ENCODE measurements at places on chromosomes 4 and X.

DNA sequence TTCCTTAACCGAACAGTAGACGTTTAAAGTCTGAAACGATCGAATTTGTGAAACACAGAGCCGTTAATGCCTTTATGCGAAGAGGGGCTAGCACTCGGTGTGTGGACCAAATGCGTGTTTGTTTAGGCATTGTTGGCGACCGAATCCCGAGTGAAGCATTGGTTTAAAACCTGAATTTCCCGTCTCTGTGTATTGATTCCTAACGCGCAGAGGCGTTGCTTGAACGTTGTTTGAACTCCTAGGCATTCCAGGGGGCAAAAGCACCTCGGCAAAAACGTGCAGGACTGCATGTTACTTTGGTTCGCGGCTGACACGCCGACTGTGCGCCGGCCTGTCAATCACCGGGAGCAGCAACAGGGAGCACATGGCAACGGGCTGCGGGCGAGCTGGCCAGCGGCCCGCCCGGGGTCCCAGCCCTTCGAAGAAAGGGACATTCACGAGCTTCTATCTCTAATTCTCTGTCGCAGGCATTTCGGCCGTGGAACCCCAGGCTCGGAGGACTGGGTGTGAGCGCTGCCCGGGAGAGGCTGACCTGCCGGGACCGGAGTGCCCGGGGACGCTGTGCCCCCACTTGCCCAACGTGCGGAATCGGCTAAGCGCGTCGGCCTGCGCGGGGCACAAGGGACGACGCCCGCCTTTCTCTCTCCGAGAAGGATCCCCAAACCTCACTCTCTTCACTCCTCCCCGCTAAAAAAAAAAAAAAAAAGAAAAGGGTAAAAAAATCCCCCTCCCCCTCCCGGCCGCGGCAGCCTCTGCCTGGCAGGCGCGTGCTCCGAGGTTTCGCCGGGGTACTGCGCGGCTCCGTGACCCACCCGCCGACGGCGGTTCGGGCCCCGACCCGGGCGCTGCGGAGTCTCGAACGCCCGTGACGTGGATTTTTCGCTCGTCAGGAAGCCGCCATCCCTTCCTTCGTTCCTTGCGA is 810 bp downstream of the SPRY1 start:
- DNase-seq: no peak

DNA sequence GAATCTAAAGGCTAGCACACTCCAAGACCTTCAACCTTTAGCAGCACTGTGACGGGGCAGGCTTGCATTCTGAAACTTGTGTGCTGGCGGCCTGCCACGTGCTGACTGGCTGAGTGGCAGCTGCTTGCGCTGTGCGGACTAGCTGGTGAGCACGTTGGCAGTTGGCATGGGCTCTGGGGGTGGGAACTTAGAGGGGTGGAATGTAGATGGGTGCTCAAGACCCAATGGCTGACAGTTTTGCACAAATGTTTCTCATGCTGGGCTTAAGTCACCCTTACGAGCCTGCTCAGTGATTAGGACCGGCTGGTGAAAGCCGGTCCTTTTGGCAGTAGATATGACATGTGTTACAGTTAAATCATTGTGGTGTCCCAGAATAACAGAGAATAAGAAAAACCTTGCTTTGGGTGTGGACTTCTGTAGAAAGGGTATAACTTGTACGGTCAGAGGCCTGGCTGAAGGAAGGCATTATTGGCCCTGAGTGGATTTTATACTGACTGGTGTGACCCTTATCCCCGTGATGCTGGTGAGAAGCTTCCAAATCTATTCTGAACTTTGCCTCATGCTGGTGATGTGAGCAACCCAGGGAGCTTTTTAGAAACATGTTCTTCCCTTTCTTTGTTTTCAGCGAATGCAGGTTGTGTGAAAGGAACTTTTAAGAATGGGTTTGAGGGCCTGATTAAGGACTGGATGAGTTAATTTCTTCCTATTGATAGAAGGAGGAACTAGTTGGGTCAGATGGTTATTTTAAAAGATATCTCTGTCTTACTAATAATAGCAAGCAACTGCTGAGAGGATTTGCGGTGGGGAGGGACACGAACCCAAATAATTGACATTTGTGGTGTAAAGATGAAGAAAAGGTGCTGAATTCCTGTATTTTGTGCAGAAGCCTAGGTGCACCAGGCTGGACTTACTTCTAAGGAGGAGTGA is 107.4 kb upstream of the SLC4A4 start:
- DNase-seq: no peak

GRCh38 chr4:109214622-109215301 is 87.7 kb downstream of the COL25A1 start:
- no peak for DNase-seq

- DNase-seq: no peak
Observed at GRCh38 chr4:169682372-169683047, 62.1 kb downstream of the CLCN3 start.

- no peak for DNase-seq
Observed at GRCh38 chrX:140167551-140167950, 202.2 kb upstream of the CXorf66 start.

Measured in HFF-Myc (cell line).